Mesothelial cell of epicardium (in vitro differentiated cells): ENCODE measurements at places on chromosomes 13 and 19.

GRCh38 chr13:91184244-91184926 lies 163.1 kb upstream of the MIR17HG start:
- H3K27ac ChIP-seq: no peak overlapping the region
- H3K4me1 ChIP-seq: peaks cover 17% of the 10 kb centered on the region
- no peak for DNase-seq
- H3K36me3 ChIP-seq: no peaks in the 10 kb centered on the region

- no peak overlapping the region for H3K4me3 ChIP-seq
- H3K36me3 ChIP-seq: no peaks in the 10 kb centered on the region
- DNase-seq: no peak
- H3K4me1 ChIP-seq: peaks cover 18% of the 10 kb centered on the region
- peaks cover 2% of the 10 kb centered on the region for H3K27me3 ChIP-seq
Observed at GRCh38 chr19:47541518-47541917, 26.7 kb upstream of the NAPA start.

- no peaks in the 10 kb centered on the region for H3K36me3 ChIP-seq
- H3K4me1 ChIP-seq: no peaks in the 10 kb centered on the region
- no peak overlapping the region for H3K4me3 ChIP-seq
- DNase-seq: no peak
- peaks cover 51% of the 10 kb centered on the region for H3K27me3 ChIP-seq
- no peak overlapping the region for H3K27ac ChIP-seq
Observed at GRCh38 chr13:111967572-111968201, 99.3 kb upstream of the SOX1 start.

- H3K27me3 ChIP-seq: no peaks in the 10 kb centered on the region
- H3K27ac ChIP-seq: no peak overlapping the region
- no peak overlapping the region for H3K4me3 ChIP-seq
- H3K36me3 ChIP-seq: no peaks in the 10 kb centered on the region
- no peak for DNase-seq
Observed at GRCh38 chr13:38967446-38967845, 23.2 kb downstream of the STOML3 start.

GRCh38 chr13:97127842-97128241 lies 94.3 kb upstream of the MBNL2 start:
- no peaks in the 10 kb centered on the region for H3K27me3 ChIP-seq
- H3K4me3 ChIP-seq: no peak overlapping the region
- H3K36me3 ChIP-seq: no peaks in the 10 kb centered on the region
- no peak for DNase-seq

- peaks cover 11% of the 10 kb centered on the region for H3K4me1 ChIP-seq
- no peak overlapping the region for H3K4me3 ChIP-seq
- H3K27me3 ChIP-seq: peaks cover 24% of the 10 kb centered on the region
- no peaks in the 10 kb centered on the region for H3K36me3 ChIP-seq
Observed at GRCh38 chr19:4576016-4576933, 16.8 kb upstream of the SEMA6B start.

DNA sequence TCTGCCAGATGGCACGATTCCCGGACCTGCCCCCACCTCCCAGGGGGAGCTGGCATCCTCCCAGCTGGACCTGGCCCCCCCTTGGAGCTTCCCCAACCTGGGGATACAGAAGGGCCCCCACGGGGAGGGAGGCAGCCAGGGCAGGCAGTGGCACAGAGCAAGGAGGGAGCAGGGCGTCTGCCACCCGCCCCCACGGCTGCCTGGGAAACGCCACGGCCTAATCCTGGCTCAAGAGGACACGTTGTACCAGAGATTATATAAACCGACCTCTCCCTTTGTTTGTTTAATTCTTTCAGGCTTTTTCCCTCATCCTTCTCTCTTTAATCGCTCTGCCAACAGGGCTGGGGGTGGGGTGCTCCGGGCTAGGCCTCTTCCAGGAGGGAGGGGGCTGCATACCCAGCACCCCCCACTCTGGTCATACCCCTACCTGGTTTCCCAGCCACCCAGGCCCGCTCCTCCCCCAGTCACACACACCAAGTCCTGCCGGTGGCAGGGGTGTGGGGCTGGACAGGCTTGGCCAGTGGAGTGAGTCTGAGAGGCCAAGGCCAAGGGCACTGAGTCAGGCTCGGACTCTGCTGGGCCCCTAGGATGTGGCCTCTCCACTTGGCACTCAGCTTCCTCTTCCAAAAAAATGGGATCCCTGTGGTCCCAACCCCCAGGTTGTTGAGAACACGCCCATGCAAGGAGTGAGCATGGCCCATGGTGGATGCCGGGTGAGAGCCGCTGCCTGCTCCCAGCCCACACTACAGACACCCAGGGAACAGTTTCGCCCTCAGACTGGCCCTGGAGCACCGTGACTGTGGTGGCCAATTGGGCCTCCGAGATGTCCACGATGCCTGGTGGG lies 29.5 kb upstream of the NFIC start:
- no peaks in the 10 kb centered on the region for H3K4me1 ChIP-seq
- H3K4me3 ChIP-seq: no peak overlapping the region
- no peak overlapping the region for H3K27ac ChIP-seq
- H3K36me3 ChIP-seq: no peaks in the 10 kb centered on the region
- H3K27me3 ChIP-seq: peaks cover 45% of the 10 kb centered on the region

GRCh38 chr19:13718733-13719132 lies 45.6 kb upstream of the MRI1 start:
- H3K4me1 ChIP-seq: no peaks in the 10 kb centered on the region
- H3K27ac ChIP-seq: no peak overlapping the region
- no peak overlapping the region for H3K4me3 ChIP-seq
- H3K36me3 ChIP-seq: no peaks in the 10 kb centered on the region
- peaks cover 30% of the 10 kb centered on the region for H3K27me3 ChIP-seq

GRCh38 chr13:66139250-66139649 lies 1090.9 kb downstream of the PCDH9 start:
- H3K4me3 ChIP-seq: no peak overlapping the region
- H3K27ac ChIP-seq: no peak overlapping the region
- no peak for DNase-seq
- H3K27me3 ChIP-seq: no peaks in the 10 kb centered on the region
- H3K4me1 ChIP-seq: peaks cover 9% of the 10 kb centered on the region

DNA sequence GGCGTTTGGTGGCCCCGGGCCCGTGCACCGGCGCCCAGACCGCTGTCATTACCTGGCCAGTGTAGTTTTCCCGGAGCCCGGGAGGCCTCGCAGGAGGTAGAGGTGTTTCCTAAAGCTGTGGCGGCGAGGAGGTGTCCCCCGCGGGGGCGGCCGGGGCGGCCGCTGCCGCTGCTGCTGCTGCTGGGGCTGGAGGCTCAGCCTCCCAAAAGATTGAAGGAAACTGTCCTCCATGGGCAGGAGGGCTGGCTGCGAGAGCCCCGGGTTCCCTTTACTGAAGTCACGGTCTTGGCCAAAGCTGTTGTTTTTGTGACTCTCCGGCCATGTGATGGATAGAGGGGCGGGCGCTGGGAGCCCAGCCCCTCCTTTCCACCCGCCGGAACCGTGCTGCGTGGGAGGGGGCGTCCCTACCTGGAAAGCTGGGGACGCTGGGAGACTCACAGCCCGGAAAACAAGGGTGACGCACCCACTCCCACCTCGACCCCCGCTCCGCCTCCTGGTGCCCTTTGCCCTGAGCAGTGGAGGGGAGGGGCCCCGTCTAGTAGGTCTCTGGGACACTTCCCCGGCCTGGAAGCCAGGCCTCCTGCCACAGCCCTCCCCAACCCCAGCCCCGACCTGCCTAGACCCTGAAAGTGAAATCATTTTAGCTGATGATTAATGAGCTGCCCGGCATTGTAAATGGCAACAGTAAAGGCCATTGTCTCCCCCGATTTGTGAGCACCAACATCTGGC lies at the start of gene N4BP2L1:
TSS of gene N4BP2L1 (minus strand) at position 279 of the 729 bp plus-strand sequence. CDS start at position 231, 48 bp downstream.
- peak within 1 kb of the TSS; percentile 79 for H3K4me3 ChIP-seq
- H3K27me3 ChIP-seq: peaks cover 11% of the 10 kb centered on the region
- peak within 1 kb of the TSS; percentile 86 for H3K27ac ChIP-seq
- H3K4me1 ChIP-seq: peaks cover 17% of the 10 kb centered on the region
- DNase-seq: peak; percentile 48

DNA sequence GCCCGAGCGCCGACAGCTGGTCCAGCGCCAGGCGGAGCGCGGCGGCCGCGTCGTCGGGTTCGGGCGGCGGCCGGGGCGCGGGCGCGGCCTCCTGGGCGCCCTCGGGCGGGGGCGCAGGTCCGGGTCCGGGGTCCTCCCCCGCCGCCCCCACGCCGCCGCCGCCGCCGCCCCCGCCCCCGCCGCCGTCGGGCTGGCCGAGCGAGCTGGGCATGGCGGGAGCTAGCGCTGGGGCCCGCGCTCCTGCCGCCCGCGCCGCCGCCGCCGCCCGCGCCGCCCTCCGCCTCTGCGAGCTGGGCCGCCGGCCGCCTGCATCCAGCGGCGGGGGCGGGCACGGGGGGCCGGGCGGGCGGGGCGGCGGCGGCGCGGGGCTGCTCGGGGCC lies 287 bp downstream of the MEX3D start:
- DNase-seq: no peak
- H3K36me3 ChIP-seq: peaks cover 9% of the 10 kb centered on the region
- no peak overlapping the region for H3K4me3 ChIP-seq
- H3K4me1 ChIP-seq: peaks cover 8% of the 10 kb centered on the region
- no peak overlapping the region for H3K27ac ChIP-seq

GRCh38 chr13:82147526-82147925 lies 1734.7 kb downstream of the SLITRK1 start:
- H3K27me3 ChIP-seq: no peaks in the 10 kb centered on the region
- H3K4me3 ChIP-seq: no peak overlapping the region
- no peaks in the 10 kb centered on the region for H3K4me1 ChIP-seq
- H3K27ac ChIP-seq: no peak overlapping the region
- no peak for DNase-seq

DNA sequence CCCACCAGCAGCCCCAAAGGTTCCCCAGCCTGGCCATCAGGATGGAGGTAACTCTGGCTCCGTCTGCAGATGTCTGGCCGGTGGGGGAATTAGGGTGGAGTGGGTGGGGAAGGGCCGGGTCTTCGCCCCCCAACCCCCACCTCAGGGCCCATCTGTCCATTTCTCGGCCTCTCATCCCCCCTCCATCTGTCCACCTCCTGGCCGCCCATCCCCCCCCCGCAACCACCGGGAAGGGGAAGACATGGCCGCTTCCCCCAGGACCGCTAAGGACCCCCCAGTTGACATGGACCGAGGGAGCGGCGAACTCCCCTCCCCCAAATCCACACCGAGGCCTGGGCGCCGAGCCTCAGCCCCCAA lies 793 bp downstream of the LRFN1 start:
- no peak for DNase-seq
- H3K4me1 ChIP-seq: peaks cover 13% of the 10 kb centered on the region
- peak overlapping the region; percentile 82 for H3K4me3 ChIP-seq
- peaks cover 4% of the 10 kb centered on the region for H3K27me3 ChIP-seq

DNA sequence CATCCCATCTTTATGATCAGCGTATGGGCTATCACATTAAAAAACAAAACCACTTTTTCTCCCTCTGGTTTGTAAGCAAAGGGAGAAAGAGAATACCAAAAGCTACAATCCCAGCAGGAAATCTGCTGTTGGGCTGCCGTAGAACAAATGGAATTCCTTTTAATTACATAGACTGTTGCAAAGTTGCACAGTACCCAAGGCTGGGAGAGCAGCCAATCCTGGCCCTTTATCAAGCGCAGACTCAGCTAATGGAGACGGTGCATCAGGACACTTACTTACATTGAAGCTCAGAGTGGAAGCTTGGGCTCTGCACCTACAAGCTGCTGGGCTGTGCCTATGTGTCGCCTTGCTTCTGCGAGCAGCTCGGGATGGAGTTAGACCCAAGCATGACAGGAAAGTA lies 15.2 kb downstream of the CCNA1 start:
- H3K27ac ChIP-seq: no peak overlapping the region
- H3K27me3 ChIP-seq: peaks cover 26% of the 10 kb centered on the region
- H3K36me3 ChIP-seq: no peaks in the 10 kb centered on the region
- H3K4me1 ChIP-seq: no peaks in the 10 kb centered on the region

GRCh38 chr19:51294211-51294976 lies 17.1 kb upstream of the IGLON5 start:
- H3K27me3 ChIP-seq: peaks cover 45% of the 10 kb centered on the region
- DNase-seq: no peak
- H3K4me1 ChIP-seq: peaks cover 6% of the 10 kb centered on the region
- no peaks in the 10 kb centered on the region for H3K36me3 ChIP-seq
- no peak overlapping the region for H3K27ac ChIP-seq

GRCh38 chr13:73167028-73167820 lies 108.4 kb downstream of the KLF5 start:
- no peaks in the 10 kb centered on the region for H3K27me3 ChIP-seq
- H3K36me3 ChIP-seq: no peaks in the 10 kb centered on the region

DNA sequence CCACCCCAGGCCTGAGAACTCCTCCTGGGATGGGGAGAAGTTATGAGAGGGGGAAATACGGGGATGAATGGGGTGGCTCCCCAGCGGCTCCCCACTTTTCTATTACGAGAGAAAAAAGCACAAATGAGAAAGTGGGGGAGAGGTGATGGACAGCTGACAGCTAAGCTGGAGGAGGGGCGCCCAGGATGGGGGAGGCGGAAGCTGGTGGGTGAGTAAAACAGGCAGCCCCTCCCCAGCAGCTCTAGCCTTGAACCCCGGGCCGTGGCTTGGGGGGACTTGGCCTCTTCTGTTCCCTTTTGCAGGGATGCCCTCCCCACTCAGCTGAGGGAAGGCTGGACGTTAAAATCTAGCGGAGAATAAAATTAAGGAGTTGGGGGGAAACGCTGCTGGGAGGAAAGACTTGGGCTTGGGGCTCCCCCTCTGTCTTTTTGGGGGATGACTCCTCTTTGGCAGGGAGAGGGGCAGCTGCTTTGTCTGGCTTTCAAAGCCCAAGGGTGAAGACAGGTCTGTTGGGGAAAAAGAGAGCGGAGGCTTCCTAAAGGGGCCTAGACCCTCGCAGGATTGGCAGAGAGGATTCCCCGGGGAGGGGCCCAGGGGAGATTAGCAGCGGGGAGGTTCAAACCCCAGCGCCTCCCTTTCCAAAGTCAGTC lies 1.4 kb upstream of the SAMD1 start:
- DNase-seq: no peak
- peaks cover 27% of the 10 kb centered on the region for H3K36me3 ChIP-seq
- H3K4me3 ChIP-seq: peak overlapping the region; percentile 97
- H3K4me1 ChIP-seq: peaks cover 14% of the 10 kb centered on the region

- H3K27ac ChIP-seq: no peak overlapping the region
- DNase-seq: no peak
- H3K4me1 ChIP-seq: peaks cover 6% of the 10 kb centered on the region
- no peaks in the 10 kb centered on the region for H3K36me3 ChIP-seq
- peaks cover 57% of the 10 kb centered on the region for H3K27me3 ChIP-seq
Observed at GRCh38 chr19:55447421-55448174, 4.5 kb upstream of the SHISA7 start.

DNA sequence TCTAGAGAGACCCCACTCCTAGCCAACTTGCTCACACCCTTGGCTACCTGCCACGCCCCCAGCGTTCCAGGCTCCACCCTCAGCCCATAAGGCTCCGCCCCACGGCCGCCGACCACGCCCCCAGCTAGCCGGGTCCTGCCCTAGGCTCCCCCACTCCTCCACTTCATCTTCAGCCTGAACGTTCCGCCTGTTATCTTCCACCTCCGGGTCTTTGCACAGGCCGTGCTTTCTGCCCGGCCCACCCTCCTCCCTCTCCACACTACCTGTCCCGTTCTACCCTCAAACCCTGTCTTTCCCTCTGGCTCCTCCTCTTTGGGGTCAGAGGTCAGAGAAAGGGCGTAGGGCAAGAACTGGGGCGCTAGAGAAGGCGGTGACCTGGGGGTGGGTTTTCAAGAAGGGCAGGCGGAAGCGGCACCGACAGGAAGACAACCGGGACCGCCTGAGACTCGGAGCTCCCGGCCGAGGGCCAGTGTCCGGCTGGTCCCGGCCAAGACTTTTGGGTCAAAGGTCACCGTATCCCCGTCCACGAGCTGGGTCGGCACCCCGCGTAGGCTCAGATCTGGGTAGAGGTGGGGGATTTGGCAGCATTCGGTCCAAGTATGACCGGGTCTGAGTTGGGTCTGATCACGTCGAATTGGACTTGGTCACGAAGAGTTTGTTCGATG lies 2.2 kb downstream of the PDE4C start:
- no peaks in the 10 kb centered on the region for H3K36me3 ChIP-seq
- H3K4me1 ChIP-seq: peaks cover 19% of the 10 kb centered on the region
- H3K27me3 ChIP-seq: peaks cover 56% of the 10 kb centered on the region
- peak overlapping the region; percentile 68 for H3K27ac ChIP-seq
- H3K4me3 ChIP-seq: peak overlapping the region; percentile 81
